ENCODE measurements at places on chromosomes 7 and 10. TPM values are rescaled to one million over a fixed set of nuclear protein-coding genes. Genes with fewer than 3 reads are reported as not detected.

DNA sequence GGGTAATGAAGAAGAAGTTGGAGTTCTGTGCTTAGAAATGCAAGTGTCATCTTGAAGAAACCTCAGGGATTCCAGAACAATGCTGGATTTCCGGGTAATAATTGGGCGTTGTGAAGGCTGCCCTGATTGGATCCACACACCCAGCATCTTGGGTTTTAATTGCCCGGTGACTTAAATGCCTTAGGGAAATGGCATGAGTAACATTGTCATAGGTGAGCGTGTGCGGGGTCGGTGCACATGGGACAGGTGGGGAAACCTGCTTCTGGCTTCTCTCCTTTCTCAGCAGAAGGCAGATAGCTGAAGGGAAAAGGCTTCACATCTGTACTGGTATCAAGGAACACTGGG lies 15.2 kb upstream of the CAMK1D start:
- DNase-seq, result no peak

GRCh38 chr7:36633377-36633776 lies 90.9 kb downstream of the AOAH start:
- DNase-seq, result no peak

DNA sequence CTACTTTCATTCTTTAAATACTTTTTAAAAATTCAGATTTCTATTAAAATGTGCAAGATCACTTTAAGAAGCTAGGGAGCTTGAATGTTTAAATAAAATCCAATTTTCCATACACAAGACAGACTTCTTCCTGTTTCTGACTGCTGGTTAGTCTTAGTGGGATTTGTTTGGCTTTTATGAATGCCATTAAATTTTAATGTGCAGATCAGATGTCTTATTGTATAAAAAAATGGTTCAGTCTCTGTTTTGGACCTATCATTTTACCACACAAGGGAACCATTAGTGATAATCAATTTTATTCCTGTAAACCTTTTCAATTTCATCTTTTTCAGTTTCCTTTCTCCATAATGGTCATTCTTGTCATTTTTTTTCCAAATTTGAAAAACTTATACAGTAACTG lies 63.2 kb downstream of the VCL start:
- DNase-seq, result no peak

Gene CDK1
- total RNA-seq, result 5.9 TPM

DNA sequence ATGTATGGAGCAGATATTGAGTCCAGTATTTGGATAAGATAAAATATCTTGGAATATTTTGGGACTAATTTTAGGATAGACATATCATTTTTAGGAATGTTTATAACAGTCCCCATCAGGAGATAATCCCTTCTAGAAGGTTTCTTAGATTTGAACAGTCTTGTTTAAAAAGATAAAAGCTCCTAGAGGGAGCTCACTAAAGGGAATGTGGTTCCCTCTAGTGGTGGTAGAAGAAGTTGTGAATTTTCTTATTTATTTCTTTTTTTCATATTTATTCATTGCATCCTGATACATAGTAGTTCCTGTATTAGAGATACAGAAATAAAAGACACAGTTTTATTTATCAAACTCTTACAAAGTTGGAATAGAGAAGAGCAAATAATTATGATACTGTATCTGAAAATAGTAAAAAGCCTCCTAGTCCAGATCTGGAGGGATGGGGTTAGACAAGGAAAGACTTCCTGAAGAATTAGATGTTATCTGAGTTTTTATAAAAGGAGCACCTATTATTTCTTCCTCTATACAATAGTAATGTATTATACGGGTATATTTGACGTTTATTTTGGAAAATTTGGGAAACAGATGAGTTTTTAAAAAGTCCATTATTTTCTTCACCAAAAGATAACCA lies 24.5 kb upstream of the KLF14 start:
- DNase-seq, result no peak

DNA sequence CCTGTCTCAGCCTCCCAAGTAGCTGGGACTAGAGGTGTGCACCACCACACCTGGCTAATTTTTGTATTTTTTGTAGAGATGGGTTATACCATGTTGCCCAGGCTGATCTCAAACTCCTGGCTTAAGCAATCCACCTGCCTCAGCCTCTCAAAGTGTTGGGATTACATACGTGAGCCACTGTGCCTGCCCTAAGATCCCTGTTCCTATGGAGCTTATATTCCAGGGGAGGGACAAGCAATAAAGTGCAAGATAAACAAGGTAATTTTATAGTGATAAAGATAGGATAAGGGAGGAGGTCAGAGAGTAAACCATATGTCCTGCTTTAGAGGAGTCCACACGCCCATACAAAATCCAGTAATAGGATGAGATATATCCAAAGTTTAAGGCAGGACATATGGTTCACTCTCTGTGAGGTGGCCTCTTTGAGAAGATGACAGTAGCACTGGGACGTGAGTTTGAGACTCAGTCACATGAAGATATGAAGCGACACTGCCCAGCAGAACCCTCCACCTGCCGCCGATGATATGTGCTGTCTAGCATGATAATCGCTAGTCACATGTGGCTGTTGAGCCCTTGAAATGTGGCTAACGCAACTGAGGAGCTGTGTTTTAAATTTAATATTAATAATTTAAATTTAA lies 113.5 kb upstream of the PDCD4 start:
- peak; percentile 37 for DNase-seq

Gene MYO1G
- 4.2 TPM for total RNA-seq

Gene ZNF488
- 1.7 TPM for total RNA-seq

- no peak for DNase-seq
Observed at GRCh38 chr7:100419660-100420226, 8.8 kb downstream of the ZCWPW1 start.

DNA sequence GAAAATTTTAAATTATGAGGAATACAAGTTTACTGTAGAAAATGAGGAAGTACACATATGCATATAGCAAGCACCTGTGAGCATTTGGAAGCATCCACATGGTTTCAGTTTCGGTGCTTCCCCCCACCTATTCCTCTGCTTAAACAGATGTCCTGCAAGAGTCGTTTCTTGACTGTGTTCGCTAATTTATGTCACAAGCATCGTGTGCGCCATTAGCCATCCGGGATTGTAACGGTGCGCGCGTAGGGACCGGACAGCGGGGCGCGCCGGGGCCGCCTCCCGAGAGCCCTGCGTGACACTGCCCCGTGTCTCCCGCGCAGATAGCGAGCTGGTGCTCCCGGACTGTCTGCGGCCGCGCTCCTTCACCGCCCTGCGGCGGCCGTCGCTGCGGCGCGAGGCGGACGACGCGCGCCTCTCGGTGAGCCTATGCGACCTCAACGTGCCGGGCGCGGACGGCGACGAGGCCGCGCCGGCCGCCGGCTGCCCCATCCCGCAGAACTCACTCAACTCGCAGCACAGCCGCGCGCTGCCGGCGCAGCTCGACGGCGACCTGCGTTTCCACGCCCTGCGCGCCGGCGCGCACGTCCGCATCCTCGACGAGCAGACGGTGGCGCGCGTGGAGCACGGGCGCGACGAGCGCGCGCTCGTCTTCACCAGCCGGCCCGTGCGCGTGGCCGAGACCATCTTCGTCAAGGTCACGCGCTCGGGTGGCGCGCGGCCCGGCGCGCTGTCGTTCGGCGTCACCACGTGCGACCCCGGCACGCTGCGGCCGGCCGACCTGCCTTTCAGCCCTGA lies 90.9 kb downstream of the NEURL1 start:
- DNase-seq, result no peak

DNA sequence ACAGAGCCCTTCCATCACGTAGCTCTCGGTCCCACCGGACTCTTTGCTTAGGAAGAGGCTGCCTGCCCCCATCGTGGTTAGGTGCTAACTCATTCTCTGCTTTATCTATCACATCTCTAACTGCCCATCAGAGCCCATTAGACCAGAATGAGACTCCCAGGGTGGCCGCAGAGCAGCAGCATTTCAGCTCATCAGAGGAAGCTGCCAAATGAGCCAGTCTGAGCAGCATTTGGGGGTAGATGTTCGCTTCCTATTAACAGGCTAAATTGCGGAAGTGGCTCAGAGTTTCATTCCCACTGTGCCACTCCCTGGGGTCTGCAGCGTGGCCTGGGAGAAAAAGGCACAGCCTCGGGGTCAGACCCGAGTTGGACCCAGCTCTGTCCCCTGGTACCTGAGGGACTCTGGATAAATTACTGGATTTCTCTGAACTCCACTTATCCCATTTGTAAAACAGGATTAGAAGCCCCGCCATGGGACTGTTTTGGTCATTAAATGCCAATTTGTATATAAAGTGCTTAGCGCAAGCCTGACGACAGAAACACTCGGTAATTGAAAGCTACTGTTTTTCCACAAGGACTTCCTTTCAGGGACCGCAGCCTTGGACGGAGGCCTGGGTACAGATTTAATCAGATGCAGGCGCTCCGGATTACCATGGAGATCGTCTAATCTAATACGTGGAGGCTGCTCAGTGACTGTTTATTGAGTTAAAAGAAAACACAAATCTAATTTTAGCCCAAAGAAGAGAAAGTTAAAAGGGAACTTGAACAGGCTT lies 73.8 kb upstream of the PRLHR start:
- no peak for DNase-seq

DNA sequence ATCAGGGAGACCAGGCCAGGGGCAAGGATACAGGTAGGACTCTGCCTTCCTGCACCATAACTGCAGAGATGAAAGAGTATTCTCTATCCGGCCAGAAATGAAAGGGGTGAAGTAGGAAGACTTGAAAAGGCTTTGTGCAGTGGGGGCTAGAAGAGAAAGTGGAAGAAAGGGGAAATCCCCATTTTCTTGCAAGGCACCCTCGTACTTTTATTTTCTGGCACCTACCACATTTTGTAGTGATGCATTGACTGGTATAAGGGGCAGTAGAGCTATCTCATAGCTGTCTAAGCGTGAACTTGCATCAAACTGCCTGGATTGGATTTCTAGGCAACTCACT lies 752 bp upstream of the CAMK2G start:
- no peak for DNase-seq

- DNase-seq, result no peak
Observed at GRCh38 chr7:103690242-103690974, 244.4 kb upstream of the SLC26A5 start.

GRCh38 chr7:26658389-26659084 lies 205.9 kb downstream of the SKAP2 start:
- no peak for DNase-seq

GRCh38 chr7:45583296-45583695 lies 9.1 kb downstream of the ADCY1 start:
- DNase-seq, result no peak

DNA sequence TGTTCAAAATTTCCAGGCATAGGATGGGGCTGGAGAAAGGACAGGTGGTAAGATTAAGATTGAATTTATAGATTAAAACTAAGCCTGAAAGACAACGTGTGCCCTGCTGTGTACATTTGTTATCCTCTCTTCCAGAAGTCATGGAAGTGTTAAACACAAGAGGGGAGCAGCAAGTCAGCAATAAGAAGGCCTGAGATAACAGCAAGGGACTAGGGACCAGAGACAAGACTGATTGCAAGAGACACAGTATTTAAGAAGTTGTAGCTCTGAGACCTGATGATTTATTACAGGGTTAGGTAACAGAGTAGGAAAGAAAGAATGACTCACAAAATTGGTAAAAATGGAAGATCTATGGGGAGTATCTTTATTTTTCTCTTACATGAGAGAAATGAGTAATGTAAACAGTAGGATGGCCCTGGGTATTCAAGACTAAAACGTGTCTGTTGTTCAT lies 55.7 kb upstream of the COL1A2 start:
- DNase-seq, result no peak

Gene CASP2
- total RNA-seq, result 29.9 TPM

Gene PSPH
- total RNA-seq, result 8.5 TPM

- no peak for DNase-seq
Observed at GRCh38 chr7:26451997-26452396, 160.3 kb downstream of the SNX10 start.

Gene LIPM
- not detected for total RNA-seq
